ENCODE measurements at places on chromosomes 3 and 15.

DNA sequence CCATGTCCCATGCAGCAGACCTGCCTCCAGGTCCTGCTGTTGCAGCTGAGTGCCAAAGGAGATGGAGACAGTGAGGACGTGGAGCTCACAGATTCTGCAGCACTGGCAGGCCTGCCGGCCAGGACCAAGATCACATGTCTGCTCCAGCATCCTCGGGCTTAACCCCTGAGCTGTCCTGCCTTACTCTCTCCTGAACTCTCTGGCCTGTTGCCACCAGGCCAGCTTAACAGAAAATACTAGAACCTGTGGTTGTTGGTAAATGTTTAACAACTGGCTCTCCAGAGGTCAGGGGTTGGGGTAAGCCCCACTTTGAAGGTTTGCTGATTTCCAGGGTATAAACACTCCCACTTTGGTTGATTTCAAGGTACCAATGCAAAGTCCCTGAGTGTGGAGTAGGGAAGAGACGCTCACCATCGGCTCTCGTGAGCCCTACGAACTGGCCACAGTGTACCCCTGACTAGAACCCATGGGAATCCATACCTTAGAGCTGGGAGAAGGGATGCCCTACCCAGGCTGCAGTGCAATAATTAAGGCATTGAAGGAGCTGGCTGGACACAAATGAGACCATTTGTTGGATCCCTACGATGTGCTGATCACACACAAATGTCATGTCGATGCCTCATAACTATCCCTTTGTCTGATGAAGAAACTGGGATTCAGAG, 147.9 kb downstream of the OR4M2 start:
- DNase-seq: no peak

- DNase-seq: no peak
These were observed 37.0 kb downstream of the GOLM2 start for GRCh38 chr15:44325568-44325967.

GRCh38 chr15:81948751-81949150, 97.1 kb downstream of the MEX3B start:
- DNase-seq: no peak

- DNase-seq: no peak
These were observed 21.9 kb downstream of the MEGF11 start for GRCh38 chr15:66231394-66232266.

- no peak for DNase-seq
These were observed 63.9 kb upstream of the HES1 start for GRCh38 chr3:194072097-194072428.

- DNase-seq: no peak
These were observed 328.7 kb upstream of the ATP11B start for GRCh38 chr3:182464513-182465145.

DNA sequence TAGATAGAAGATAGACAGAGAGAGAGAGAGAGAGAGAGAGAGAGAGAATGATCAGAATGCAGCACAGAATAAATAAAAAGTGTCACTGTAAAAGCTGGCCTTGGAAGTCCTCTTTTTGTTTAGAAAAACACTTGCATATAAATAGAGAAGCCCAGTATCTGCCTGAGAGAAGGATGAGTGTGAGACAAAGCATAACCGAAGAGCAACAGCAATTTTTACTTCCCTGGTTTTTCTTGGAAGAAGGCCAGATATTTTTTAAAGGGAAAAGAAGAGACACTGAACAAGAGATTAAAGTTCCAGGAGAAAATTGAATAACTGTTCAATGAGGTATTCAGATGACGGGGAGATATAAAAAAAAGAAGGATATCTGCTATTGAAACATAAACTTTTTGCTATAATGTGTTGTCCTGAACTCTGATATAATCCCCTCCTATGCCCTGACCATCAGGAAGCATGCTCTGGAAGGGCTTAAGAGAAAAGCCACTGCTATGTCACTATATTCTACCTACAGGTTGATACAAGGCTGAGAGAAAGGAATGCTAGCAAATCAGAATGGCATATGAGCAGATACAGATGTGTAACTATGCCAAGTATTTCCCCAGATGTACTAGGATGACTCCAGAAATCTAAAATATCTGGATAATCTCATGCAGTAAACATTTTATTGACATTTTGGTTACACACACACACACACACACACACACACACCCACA, 358.9 kb downstream of the RBMS3 start:
- DNase-seq: no peak

DNA sequence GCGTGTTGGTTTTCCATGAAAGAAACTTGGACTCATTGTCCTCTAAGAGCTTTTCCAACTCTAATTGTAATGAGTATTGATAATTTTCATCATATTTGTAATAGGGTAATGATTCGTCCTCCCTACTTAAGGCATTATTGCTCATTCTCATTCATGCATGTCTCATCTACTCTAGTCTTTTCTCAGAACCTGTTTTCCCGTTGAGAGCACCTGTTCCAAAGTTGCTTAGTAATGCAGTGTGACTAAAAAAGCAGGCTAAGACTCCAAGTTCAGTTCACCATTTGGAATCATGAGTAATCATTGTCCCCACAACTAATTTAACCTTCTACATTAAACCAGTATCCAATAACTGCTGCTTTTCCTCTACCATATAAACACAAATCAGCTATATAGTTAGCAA, 84.0 kb downstream of the FILIP1L start:
- no peak for DNase-seq

GRCh38 chr3:148128136-148128535, 569.6 kb upstream of the AGTR1 start:
- no peak for DNase-seq

DNA sequence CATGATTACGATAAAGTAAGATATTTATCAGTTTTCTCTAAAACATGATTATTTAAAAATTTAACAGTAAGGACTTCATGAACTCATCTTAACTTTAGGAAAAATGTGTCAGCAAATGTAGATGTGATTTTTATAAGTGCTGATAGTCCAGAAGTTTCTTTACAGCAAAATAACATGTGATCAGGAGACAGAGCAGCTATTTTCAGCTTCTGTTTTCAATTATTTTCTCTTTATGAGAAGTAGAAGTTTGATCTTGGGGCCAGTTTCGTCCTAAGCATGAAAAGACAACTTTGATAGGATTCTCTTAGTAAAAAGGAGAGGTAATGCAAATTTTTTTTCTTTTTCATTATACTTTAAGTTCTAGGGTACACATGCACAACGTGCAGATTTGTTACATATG, 96.5 kb upstream of the TSPAN3 start:
- DNase-seq: no peak

DNA sequence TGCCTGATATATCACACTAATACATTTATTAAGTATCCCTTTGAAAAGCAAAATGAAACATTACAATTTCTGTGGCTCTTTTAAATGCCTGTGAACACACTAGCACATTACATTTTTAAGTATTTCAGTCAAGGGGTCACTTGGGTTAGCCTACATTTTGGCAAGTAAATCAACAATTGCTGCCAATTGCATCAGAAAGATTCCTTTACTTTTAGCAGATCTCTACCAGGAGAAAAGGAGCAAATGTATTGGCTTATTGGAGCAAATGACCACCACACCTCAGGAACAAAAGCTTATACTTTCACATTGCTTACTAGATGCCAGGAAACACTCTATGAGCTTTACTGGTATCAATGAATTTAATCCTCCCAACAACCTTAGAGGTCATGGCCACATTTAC, 947.1 kb downstream of the FHIT start:
- no peak for DNase-seq

DNA sequence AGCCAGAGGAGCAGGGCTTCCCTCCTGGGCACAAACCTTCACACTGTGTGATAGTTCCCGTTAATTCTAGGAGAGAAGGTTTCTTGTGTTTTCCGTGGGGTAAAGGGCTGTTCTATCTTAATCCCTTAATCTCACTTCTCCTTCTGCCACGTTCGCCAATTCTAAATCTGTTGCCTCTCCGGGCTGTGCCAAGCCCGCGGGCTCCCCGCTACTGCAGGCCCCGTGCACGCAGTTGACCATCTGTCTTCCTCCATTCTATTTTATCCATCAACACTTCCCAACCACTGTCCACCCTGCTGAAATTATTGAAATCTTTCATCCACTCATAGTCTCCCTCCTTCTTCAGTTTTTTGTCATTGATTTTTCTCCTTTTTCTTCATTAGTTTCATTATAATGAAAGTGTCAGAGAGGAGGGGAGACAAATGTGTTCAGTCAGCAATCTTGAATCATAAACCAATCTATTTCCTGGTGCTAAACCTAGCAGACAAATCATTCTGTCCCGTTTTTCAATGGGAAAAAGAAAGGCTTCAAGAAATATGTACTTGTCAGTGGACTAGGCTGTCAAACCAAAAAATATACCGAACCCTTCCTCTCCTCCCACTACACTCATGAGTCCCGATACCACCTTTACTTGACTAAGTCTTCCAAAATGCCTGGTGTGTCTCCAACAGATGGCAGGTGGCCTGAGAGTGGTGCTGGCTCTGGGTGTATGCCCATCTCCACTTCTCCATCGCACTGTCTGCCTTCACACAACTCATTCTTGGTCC, 39.6 kb downstream of the SLCO2A1 start:
- DNase-seq: peak; percentile 78

GRCh38 chr3:123027292-123028232, at the start of gene SEMA5B:
Gene SEMA5B (minus strand): TSS chr3:123027763. CDS start chr3:122961263, 66,500 bp downstream.
- DNase-seq: peak; percentile 27

GRCh38 chr3:114445233-114445632, 151.4 kb downstream of the TIGIT start:
- DNase-seq: no peak

GRCh38 chr3:150292891-150293290, 115.2 kb upstream of the TSC22D2 start:
- DNase-seq: no peak

GRCh38 chr3:156509189-156510174, 45.4 kb downstream of the SSR3 start:
- peak; percentile 75 for DNase-seq

- no peak for DNase-seq
These were observed 131.7 kb downstream of the CLASP2 start for GRCh38 chr3:33586402-33586801.

DNA sequence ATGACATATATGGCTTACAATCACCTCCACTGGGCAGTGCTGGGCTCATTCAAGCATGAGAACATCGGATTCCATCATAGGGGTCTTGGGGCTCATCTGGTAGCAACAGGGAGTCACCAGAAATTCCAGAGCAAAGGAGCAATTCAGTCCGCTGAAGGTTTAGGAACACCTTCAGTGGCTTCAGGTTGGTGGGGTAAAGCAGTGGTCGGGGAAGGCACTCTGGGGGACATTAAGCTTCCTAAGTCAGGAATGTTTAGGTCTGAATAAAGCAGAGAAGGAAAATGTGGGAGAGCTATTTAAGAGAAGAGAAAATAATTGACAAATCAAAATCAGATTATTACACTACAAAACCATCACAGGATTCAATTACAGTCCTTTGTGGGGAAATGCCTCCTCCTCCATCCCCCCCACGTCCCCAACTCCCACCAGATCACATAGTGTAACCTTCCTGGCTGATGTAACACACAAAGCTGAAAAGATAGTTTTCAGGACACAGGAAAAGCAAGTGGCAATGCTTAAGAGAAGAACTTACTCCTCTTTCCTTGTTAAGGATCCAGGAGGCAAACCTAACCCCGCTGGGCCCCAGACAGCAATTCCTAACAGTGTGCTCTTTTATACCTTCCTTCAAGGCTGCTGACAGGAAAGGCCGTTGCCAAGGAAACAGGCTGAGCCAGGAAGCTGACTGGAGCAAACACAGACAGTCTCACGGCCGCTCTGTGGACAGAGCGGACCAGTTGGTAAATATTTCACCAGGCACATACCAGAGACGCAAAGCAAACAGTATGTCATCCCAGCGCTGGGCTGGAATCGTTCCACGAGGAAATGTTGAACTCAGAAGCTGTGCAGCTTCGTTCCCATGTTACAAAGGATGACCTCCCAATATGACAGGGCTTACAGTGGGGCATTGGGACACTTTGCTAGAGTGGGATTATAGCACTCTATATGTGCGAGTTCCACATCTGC, 57.5 kb upstream of the LMCD1 start:
- DNase-seq: peak; percentile 17

GRCh38 chr3:124818398-124819091, 68.6 kb downstream of the ITGB5 start:
- no peak for DNase-seq

Data from cerebellum (tissue), 4 donors.